Mesenchymal stem cell (in vitro differentiated cells and primary cell): ENCODE measurements at places on chromosomes 5 and 9.

DNA sequence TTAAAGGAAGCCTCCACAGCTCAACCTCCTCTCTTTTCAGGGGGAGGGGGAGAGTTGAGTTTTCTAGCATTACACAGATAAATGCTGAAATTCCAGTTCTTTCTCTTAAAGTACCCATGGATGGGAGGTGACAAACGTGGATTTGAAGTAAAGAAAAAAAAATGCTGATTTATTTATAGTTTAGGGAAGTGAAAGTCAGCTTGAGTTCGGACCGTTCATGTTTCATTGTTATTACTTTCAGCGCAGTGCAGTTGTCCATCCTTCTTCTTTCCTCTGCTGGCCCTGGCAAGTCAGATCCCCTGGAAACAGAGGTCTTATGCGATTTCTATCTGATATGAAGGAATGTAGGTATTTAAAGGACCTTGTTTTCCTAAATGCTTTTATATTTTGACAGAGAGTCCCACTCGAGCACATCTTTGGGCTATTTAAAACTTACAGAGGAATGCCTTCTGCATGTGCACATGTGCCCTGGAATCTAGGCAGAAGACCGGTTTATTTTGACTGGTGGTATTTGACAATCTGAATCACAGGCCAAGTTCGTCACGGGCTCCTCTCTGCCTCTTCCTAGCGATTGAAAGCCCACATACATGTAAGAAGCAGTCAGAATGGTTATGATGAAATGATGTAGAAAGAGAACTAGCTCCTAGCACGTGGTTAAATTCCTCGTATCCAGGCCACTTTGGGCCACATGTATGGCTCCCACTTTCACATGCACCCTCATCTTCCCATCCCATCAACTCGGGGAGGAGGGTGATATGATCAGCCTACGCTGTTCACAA is 385.2 kb upstream of the KLF4 start:
- H3K4me3 ChIP-seq = no peak overlapping the region
- H3K27me3 ChIP-seq = no peaks in the 10 kb centered on the region
- no peak overlapping the region for H3K27ac ChIP-seq
- no peak for DNase-seq
- H3K4me1 ChIP-seq = no peaks in the 10 kb centered on the region

DNA sequence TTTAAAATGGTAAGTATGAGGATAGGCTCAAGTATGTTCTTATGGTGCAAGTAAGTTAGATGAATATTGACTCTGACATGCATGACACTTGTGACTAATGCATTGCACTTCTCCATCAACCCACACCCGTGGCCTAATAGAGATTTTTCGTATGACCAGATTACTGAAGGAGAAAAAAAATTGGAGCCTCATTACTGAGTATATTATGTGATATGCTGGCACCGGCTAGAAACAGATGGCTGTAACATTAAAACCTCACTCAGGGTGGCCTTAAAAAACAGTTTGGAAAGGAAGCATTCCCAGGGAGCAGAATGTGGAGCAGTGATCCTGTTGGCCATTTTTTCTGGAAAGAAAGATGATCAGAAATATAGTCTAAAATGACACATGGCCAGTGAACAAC is 766.4 kb downstream of the PRELID2 start:
- H3K36me3 ChIP-seq = no peaks in the 10 kb centered on the region
- no peaks in the 10 kb centered on the region for H3K27me3 ChIP-seq
- no peaks in the 10 kb centered on the region for H3K4me1 ChIP-seq
- no peak for DNase-seq

DNA sequence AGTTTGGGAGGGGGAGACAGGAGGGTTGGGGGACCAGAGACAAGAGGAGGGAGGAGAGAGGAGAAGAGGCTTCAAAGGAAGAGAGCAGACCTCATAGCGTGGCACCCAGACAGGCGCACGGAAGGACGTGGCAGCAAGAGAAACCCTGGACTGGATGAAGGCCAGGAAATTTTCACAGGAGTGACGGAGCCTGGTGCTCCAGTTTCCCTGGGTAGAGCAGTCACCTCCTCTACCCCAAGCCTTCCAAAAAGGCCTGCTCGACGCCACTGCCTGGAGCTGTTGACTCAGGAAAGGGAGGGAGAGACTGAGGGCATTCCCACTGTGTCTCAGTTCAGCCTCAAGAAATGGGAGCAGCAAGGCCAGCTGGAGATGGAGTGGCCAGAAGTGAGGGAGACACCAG is 19.3 kb downstream of the AK8 start:
- H3K27ac ChIP-seq = no peak overlapping the region
- H3K4me3 ChIP-seq = no peak overlapping the region
- peaks cover 10% of the 10 kb centered on the region for H3K4me1 ChIP-seq

DNA sequence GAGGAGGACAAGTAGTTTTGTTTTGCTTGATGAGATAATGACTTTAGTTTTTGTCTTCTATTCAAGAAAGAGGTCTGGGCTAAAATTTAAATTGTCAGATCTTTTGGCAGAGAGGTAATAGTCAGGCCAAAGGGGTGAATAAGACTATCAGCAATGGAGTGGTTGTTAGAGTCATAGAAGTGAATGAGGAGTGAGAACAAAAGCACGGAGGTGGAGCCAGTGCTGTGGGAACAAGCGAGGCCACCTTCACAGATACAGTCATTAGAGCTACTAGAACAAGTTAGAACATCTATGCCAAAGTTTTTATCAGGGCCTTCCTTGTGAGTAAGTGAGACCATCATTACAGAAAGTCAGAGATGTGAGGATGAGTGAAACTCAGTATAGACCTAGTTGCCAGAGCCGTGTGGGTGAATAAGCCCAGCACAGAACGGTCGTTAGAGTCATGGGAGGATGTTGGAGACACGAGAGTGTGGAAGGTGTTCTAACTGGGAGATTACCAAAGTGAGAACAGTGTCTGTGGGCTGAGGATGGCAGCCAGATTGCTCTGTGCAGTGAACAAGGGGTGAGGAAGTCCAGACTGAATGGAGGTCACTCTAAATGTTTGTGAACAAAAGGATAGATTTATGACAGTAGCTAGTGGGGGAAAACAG is 135.1 kb downstream of the RPS23 start:
- DNase-seq = no peak
- no peaks in the 10 kb centered on the region for H3K36me3 ChIP-seq
- no peak overlapping the region for H3K27ac ChIP-seq
- H3K27me3 ChIP-seq = no peaks in the 10 kb centered on the region

- no peaks in the 10 kb centered on the region for H3K36me3 ChIP-seq
- DNase-seq = no peak
- no peak overlapping the region for H3K27ac ChIP-seq
- no peaks in the 10 kb centered on the region for H3K4me1 ChIP-seq
- no peak overlapping the region for H3K4me3 ChIP-seq
Observed at GRCh38 chr5:92695123-92696003, 885.7 kb downstream of the NR2F1-AS1 start.

DNA sequence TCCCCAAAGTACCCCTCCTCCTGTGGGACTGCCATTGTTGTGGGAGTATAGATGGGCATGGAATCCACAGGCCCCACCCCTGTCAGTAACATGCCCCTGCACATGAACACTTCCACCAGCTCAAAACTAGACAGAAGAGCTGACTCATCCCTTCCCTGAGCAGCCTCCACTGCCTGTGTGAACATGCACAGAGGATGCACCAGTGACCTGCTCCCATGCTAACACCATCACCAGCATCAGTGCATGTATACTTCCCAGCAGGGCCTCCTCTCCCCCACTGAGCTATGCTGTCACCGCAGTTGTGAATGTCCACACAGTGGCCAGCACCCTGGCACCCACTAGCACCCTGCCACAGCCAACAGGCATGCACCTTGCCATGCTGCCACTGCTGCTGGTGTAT is 939.8 kb downstream of the EFNA5 start:
- no peak overlapping the region for H3K27ac ChIP-seq
- no peaks in the 10 kb centered on the region for H3K4me1 ChIP-seq

GRCh38 chr5:139671096-139671841 is 23.1 kb downstream of the CXXC5 start:
- H3K27me3 ChIP-seq = no peaks in the 10 kb centered on the region
- H3K4me1 ChIP-seq = peaks cover 83% of the 10 kb centered on the region
- H3K4me3 ChIP-seq = peak overlapping the region; percentile 22
- peak overlapping the region; percentile 95 for H3K27ac ChIP-seq

DNA sequence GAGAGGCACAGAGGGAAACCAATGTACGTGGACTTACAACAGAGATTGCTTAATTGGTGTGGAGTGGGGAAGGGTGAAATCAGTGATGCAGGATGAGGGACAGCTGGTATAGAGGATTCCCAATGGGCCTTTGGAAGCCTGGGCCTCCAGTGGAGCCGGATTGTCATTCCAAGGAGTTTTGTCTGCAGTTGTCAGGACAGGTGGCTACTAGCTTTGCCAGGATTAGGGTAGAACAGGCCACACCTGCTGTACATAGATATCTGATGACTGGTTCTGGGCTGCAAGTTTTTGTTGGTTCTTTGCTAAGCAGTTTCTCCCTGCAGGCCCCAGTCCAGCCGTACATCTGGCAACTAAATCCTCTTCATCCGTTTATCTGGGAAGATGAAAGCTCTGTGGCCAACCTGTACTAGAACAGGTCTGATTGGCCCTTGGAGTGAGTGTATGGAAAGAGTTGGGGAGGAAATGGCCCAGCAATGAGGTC is 4.2 kb downstream of the SKP2 start:
- no peak overlapping the region for H3K4me3 ChIP-seq
- peak overlapping the region; percentile 85 for H3K27ac ChIP-seq
- peaks cover 11% of the 10 kb centered on the region for H3K36me3 ChIP-seq
- peak; percentile 66 for DNase-seq
- no peaks in the 10 kb centered on the region for H3K27me3 ChIP-seq

GRCh38 chr5:112084149-112084548 is 327.2 kb upstream of the NREP start:
- no peak overlapping the region for H3K4me3 ChIP-seq
- H3K27me3 ChIP-seq = no peaks in the 10 kb centered on the region
- no peaks in the 10 kb centered on the region for H3K4me1 ChIP-seq
- H3K27ac ChIP-seq = no peak overlapping the region
- H3K36me3 ChIP-seq = no peaks in the 10 kb centered on the region

DNA sequence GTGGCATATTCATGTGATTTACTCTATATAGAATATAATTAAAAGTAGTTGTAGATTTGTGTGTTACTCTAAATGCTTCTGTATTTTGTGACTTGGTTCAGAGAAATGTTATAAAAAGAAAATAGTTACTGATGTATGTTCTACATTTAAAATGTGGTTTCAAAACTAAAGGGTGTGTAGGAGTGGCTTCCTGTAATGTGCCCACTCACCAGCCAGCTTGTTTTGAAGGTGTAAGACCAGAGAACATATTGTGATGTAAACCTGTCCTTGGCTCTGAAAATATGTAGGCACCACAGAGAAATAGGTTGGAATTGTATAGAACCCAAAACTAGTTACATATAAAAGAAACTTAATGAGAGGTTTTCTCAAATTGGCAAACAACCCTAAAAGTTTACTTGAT is 51.2 kb upstream of the ARRDC3 start:
- DNase-seq = no peak
- no peaks in the 10 kb centered on the region for H3K4me1 ChIP-seq
- no peak overlapping the region for H3K4me3 ChIP-seq
- no peaks in the 10 kb centered on the region for H3K27me3 ChIP-seq

DNA sequence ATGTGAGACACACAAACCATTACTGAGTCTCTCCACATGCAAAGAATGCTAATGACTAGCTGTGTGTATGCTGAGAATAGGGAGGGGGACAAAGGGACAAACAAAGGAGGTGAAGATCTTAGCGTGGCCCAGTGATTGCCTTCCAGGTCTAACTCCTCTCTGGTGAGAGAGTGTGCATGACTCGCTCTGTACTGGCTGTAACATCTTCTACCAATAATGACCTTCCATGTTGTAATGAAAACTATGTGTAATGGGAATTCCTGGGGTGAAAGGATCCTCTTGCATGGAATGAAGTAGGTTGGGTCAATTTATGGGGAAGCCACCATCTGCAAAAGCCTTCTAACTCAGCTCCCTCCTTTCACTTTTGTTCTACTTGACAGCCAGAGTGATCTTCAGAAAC is 24.4 kb upstream of the GPR151 start:
- no peaks in the 10 kb centered on the region for H3K4me1 ChIP-seq
- H3K36me3 ChIP-seq = no peaks in the 10 kb centered on the region
- peak; percentile 23 for DNase-seq
- H3K27me3 ChIP-seq = no peaks in the 10 kb centered on the region
- no peak overlapping the region for H3K27ac ChIP-seq

DNA sequence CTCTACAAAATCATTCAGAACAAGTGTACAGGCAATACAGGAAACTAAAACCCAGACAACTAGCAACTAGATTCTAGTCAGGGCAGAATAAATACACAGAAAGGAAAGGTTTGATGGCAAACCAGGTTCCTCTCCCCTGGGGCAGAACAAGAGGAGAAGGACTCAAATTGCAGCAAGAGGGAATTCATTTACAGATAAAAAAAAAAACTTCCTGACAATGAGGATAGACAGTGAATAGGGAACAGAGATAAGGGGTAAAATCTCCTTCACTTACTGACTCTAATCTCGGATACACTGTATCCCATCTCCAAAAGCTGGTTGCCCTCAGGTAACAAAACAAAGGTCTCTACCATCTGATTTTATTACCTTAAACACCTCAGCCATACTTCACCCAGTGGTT is 244.0 kb downstream of the SEC61B start:
- no peaks in the 10 kb centered on the region for H3K36me3 ChIP-seq
- H3K27ac ChIP-seq = no peak overlapping the region
- H3K4me1 ChIP-seq = no peaks in the 10 kb centered on the region

DNA sequence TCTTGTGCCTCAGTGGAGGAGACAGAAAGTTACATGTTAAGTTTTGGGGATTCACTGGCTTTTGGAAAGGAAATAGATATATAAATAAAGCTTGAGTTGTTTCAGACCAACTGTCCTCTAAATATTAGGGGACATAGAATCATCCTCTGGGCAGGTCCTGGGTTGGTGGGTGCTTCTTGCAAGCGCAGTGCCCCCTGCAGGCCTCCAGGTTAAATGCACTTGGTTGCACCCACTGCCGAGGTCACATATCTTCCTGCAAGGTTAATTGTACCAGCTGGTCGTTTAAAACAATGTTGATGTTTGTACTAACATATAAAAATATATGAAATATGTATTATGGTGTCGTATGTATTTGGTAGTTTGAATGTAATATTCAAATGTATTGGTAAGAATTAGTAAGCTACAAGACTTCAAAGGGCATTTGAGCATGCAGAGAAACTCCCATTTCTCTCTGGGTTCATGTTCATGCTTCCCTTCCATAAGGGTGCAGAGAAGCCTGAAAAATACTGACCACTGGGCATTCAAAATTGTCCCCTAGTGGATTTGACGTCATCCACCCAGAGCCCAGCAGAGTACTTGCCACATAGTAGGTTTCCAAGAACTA is 87.0 kb downstream of the ZNF618 start:
- no peak overlapping the region for H3K4me3 ChIP-seq
- peak; percentile 55 for DNase-seq
- no peaks in the 10 kb centered on the region for H3K27me3 ChIP-seq
- peaks cover 19% of the 10 kb centered on the region for H3K4me1 ChIP-seq
- H3K36me3 ChIP-seq = peaks cover 12% of the 10 kb centered on the region

DNA sequence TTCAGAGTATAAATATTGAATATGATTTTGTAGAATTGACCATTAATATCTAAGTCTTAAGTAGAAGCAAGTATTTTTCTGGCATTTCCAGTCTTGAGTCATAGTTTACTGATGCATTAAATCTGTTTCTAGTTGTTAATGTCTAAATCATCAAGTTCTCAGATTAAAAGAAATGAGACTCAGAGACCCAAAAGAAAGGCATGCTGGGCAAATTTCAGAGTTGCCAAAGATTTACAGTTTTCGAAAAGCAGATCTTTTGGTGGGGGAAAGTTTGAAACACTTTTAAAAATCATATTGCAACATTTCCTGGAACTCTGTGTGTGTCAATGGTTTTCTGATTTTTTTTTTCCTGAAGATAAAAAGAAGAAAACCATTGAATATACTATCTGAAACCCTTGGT is 60.9 kb downstream of the ANKRD55 start:
- H3K27ac ChIP-seq = no peak overlapping the region
- H3K4me3 ChIP-seq = no peak overlapping the region
- DNase-seq = peak; percentile 67
- no peaks in the 10 kb centered on the region for H3K36me3 ChIP-seq
- peaks cover 3% of the 10 kb centered on the region for H3K4me1 ChIP-seq
